WERI-Rb-1 (cell line): ENCODE measurements at places on chromosomes 7 and 10.
A peak's percentile ranks its signal among the peaks of the same experiment; 100 is the strongest.

DNA sequence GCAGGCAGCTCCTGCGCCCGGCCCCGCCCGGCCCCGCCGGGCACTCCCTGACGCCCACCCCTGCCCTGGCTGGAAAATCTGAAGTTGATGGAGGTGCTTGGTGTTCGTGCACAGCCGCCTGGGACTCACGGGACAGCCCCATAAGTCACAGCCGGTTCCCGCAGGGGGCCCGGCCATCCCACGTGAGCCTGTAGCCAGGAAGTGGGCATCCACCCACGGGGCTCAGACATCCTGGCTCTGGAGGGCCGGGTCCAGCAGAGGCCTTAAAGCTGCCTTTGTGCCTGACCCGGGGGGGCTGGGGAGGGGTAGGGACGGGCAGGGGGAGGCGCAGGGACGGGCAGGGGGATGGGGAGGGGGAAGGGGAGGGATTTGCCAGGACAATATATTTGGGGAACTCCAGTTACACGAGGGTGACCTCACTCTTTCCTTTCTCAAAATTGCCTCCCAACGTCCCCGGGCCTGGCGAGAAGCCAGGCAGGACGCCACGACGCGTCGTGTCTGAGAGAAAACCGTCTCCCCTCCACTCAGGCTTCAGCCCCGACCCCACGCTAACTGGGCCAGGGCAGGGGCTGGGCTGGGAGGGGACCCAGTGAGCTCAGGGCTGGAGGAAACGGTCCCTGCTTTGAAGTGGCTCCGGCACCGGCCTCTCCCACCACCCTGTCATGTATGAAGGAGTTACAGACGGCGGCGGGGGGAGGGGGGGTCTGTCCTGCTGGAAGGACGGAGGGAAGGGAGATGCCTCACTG, 82.1 kb upstream of the PDGFA start:
- DNase-seq, result no peak

DNA sequence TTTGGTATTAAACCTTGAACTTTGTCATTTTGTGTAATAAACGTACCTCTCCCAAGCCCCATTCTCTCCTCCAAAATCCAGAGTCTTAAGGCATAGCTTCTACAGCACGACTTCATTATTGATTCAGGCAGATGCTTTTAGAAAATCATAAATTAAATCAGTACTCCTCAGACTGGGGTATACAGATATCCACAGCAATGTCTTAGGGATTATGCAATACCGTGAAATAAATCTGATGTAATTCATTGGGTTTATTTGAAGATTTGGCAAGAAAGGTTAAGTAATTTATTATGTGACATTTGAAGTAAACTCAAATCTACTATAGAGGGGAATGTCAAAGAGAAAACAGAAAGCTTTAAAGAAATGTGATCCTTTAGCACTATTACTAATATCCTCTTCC, 246.1 kb upstream of the PLXDC2 start:
- no peak for DNase-seq

- DNase-seq, result peak; percentile 42
These were observed 14.1 kb upstream of the MSRB2 start for GRCh38 chr10:23081221-23081750.

GRCh38 chr7:121510858-121511482, 114.9 kb upstream of the FAM3C start:
- no peak for DNase-seq

DNA sequence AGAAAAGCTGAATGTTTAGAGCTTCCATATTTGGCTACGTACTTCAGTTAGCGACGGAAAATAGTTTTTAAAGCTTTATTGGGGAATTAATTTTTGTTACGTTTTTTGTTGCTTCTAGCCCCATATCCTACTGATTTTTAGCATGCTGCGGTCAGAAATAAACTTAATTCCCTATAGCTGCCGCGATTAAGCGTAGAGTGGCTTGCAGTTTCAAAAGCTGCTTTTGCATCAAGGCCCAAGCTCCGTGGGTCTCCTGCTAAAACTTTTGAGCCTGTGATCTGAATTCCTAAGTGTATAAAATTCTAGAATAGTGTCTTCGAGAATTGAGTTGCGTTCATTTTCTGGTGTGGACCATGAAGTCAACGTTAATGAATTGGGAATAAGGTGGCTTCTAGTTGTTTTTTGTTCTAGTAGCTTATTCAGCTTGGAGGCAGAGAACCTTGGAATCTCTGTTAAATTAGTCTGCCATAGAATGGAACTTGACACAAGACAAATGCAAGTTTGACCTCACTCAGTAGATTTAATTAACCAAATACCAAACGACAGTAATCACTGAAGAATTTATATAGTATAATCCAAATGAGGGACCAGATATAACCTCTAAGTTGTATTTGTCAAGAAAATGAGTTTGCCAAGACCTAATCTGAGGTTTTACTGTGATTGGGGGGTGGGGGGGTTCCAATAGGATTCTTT, 977 bp downstream of the CALU start:
- no peak for DNase-seq
